ENCODE measurements at places on chromosomes 2 and 18. TPM values are rescaled to one million over a fixed set of nuclear protein-coding genes. Genes with fewer than 3 reads are reported as not detected.

Gene TUBB8B
- not detected for total RNA-seq

Gene KHK
- total RNA-seq, result 6.0 TPM

Gene C2orf78
- total RNA-seq, result not detected

Gene GAREM2
- 2.4 TPM for total RNA-seq

Gene IL1RL1
- 2.8 TPM for total RNA-seq

Gene NETO1
- 2.1 TPM for total RNA-seq

Gene ZNF513
- total RNA-seq, result 22.8 TPM

Gene PSMA8
- not detected for total RNA-seq

Gene TTC21B
- total RNA-seq, result 11.6 TPM

Gene CRACDL
- total RNA-seq, result 0.37 TPM

Gene NOP58
- total RNA-seq, result 125 TPM

Gene TTL
- total RNA-seq, result 30.4 TPM

Gene PCARE
- total RNA-seq, result not detected

Gene SLC5A7
- total RNA-seq, result not detected

Gene ATP6V1B1
- 0.41 TPM for total RNA-seq

Gene ZAP70
- total RNA-seq, result not detected

Gene TFCP2L1
- 0.04 TPM for total RNA-seq

Gene KLHL41
- total RNA-seq, result 0.45 TPM

All from A375 (cell line).